Activated naive CD4-positive, alpha-beta T cell treated with anti-CD3 and anti-CD28 coated beads, Interleukin-2, amount 10 ng/mL, durations not matched to agents 7 days and 5 days (primary cell): ENCODE measurements at places on chromosomes 11 and 22.

- DNase-seq = no peak
These were observed 41.0 kb downstream of the C11orf71 start for GRCh38 chr11:114359342-114359741.

GRCh38 chr11:104054911-104055529 lies 18.6 kb downstream of the DDI1 start:
- DNase-seq = no peak

GRCh38 chr11:134587345-134587744 lies 175.3 kb upstream of the B3GAT1 start:
- DNase-seq = no peak

GRCh38 chr22:16914006-16914405 lies 88.8 kb upstream of the XKR3 start:
- no peak for DNase-seq

DNA sequence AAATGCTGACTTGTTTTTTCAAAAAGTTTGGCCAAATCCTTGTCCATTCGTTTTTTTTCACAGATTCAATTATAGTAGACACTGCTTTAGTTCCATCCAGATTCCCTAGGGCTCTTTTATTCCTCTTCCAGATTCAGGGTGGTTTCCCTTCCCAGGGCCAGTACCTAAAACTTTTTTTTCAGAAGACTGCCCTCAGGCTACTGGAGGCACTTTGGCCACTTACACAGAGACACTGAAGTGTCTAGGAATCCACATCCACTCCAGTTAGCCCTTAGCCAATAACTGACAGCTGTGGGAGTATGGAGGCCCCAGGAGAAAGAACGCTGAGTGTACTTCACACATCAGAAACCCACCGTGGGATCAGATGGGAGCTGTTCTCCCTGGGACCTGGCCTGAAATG lies 77.3 kb downstream of the CCDC34 start:
- no peak for DNase-seq

GRCh38 chr11:1923201-1923956 lies 3.9 kb downstream of the TNNT3 start:
- no peak for DNase-seq

- no peak for DNase-seq
These were observed 73.0 kb downstream of the CYB5R2 start for GRCh38 chr11:7600205-7600775.

GRCh38 chr11:32435942-32436750 lies 807 bp upstream of the WT1 start:
- DNase-seq = no peak

GRCh38 chr11:889257-889656 lies 21.4 kb downstream of the CHID1 start:
- DNase-seq = no peak

GRCh38 chr11:31819621-31820437 lies 8.7 kb upstream of the PAX6 start:
- no peak for DNase-seq

- no peak for DNase-seq
These were observed 6.6 kb upstream of the PLEKHA7 start for GRCh38 chr11:17020831-17021230.
